ENCODE measurements at places on chromosomes 5 and 9.

GRCh38 chr5:89452081-89452480 lies 569.1 kb upstream of the MEF2C start:
- DNase-seq, result no peak

GRCh38 chr5:96683392-96683791 lies 21.2 kb downstream of the CAST start:
- no peak for DNase-seq

DNA sequence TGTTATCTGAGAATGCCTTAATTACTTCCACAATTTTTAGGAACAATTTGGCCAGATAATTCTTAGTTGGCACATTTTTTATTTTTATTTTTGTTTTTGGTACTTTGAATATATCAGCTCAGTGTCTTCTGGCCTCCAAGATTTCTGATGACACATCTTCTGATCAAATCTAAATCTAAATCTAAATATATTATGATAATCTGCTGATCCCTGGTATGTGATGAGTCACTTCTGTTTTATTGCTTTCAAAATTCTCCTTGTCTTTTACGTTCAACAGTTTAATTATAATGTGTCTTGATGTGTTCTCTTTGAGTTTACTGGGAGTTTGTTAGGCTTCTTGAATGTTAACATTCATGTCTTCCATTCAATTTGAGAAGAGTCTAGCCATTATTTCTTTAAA lies 436.8 kb downstream of the CDH9 start:
- DNase-seq, result no peak

GRCh38 chr5:1516615-1517601 lies 6.9 kb downstream of the LPCAT1 start:
- DNase-seq, result no peak

DNA sequence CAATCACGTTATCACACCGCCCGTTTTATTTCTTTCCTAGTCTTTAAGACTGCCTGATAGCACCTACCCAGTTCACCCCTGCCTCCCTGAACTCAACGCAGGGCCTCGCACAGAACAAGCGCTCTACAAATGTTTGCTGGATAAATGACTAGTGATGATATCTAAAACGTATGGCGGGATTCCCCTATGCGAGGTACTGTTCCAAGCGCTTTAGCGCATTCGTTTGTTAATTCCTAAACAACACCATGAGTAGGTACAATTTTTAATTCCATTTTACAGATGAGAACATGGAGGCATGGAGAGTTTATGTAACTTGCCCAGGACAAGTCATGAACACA lies 6.6 kb downstream of the POU4F3 start:
- no peak for DNase-seq

- no peak for DNase-seq
Measured at GRCh38 chr9:111832449-111832848, 37.7 kb upstream of the SHOC1 start.

DNA sequence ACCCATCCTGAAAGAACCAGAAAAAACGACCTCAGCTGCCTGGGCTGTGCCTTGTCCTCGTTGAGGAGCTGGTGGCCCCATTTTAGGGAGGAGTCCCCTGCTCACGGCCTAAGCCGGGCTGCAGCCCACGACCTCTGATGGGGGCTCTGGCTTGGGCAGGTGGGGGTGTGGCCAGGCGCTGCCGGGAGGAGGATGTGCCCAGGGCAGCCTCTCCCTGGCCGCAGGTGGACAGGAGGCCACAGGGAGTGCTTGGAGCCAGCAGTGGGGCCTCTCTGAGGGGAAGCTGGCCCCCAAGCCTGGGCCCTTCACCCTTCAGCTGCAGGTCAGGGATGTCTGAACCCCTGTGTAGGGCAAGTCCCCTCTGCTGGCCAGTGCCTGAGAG lies 2.5 kb downstream of the DIPK1B start:
- no peak for DNase-seq

DNA sequence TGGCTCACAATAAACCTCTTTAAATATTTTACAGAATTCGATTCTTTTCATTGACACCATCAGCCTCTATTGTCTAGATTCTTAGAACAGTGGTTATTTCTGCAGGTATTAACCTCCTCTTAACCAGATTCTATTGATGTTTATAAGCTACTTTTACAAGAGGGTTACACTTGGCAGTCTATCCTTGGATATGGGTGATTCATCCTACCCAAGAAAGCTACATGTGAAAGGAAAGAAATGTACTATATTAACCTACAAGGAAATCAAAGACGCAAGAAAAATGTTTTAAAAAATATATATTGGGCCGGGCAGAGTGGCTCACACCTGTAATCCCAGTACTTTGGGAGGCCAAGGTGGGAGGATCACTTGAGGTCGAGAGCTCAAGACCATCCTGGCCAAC lies 16.7 kb downstream of the SLC25A25 start:
- DNase-seq, result no peak

DNA sequence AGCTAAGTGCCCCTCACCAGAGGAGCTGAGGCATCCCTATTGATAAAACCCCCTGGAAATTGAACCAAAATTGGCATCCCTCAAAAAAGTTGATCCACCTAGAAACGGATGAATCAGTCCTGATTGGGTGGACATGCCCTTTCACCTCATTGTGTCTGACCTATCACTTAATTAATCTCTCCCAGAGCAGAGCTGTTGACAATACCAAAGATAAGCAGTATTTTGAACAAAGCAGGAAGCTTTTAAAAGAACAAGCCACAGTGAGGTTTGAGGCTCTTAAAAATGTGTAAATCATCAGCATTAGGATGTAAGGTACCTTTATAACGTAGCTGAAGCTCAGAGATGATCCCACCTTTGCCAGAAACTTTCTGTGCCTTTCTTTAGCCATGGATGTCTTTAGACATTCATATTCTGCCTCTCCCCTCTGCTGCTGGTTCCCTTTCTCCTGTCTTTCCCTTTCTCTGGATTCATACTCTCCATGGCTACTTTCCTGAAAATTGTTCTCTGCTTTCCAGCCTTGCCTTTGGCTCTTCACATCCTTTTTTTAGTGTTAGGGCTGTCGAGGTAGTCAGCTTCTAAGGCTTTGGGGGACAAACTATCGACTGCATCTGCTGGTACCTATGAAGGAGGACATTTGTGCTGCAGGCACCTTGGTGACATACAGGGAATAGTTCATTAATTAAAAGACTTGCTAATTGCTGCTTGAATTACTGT lies 7.8 kb upstream of the LHX2 start:
- no peak for DNase-seq

DNA sequence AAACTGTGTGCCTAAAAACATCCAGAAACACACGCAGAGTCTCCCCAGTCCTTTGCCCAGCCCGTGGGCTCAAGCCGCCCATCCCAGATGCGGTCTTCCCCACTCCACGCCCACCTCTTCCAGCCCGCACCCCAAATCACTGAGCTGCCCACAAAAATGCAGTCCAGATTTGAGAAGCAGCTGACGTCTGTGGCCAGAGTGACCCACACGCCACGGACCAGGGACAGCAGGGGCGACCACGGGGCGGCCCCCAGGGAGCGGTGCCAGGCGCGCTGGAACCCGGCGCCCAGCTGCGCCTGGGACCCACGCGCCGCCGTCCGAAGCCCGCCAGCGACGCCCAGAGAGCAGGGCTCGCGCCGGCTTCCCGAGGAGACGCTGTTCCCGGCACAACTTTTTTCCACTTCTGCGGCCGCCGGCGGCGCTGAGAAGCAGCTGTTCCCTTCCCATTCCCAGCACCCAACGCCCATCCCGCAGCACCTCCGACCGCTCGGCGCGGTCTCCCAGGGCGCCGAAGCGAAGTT lies 674 bp downstream of the LHFPL2 start:
- DNase-seq, result no peak

DNA sequence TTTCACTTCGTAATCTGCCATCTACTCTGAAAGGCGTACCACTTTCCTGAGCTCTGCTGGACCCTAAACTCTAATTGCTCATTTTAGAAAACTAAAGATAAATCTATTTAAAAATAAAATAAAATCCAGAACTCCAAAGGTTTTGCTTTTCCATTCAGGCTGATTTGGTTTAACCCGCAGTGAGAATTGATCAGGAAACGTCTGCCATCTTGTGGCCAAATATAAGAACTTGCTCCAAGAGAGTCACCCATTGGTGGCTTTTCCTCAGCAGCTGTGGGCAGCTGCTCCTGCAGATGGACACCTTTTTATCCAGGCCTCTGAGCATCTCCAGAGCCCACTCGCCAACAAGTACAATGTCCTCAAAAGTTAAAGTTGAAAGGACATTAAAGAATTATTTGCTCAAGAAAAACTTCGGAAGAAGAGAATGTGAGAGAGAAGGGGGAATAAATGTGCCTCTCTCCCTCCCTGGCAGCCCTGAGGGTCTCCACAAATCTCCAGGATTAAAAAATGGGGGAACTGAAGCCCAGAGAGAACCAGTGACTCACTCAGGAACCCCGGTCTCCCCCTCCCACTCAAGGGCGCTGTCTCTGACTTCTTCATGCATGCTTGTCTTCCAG lies 4.1 kb downstream of the SAXO1 start:
- DNase-seq, result peak; percentile 54

- no peak for DNase-seq
Measured at GRCh38 chr5:148708854-148709253, 54.5 kb upstream of the HTR4 start.

DNA sequence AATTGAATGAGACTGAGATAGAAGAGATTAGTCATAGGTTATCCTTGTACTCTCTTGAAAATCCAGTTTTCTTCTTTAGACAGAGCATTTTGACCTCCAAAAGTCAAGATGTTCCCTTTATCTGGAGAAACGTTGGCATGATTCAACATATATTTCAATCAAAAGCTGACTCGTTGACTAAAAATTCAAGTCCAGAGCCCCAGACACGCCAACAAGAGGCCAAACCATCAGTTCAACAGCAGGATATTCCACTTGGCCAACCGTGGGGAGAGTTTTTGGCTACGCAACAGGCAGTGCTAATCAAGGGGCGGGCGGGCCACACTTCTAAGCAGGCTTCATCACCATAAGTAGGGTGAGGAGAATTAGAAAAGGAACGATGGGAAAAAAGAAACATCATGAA lies 119.1 kb downstream of the SLIT3 start:
- DNase-seq, result no peak

- no peak for DNase-seq
Measured at GRCh38 chr9:20624201-20625002, 2.1 kb upstream of the MLLT3 start.

GRCh38 chr9:125409217-125409636 lies 147.6 kb downstream of the GAPVD1 start:
- DNase-seq, result peak; percentile 44

DNA sequence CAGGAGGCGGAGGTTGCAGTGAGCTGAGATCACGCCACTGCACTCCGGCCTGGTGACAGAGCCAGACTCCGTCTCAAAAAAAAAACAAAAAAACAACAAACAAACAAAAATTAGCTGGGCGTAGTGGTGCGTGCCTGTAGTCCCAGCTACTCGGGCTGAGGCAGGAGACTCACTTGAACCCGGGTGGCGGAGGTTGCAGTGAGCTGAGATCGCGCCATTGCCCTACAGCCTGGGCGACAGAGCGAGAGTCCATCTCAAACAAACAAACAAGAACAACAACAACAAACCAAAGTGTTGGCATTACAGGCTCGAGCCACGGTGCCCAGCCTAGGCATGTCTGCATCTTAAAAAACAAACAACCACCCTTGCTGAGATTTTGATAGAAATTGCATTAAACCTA lies 12.2 kb downstream of the RNF44 start:
- DNase-seq, result no peak

DNA sequence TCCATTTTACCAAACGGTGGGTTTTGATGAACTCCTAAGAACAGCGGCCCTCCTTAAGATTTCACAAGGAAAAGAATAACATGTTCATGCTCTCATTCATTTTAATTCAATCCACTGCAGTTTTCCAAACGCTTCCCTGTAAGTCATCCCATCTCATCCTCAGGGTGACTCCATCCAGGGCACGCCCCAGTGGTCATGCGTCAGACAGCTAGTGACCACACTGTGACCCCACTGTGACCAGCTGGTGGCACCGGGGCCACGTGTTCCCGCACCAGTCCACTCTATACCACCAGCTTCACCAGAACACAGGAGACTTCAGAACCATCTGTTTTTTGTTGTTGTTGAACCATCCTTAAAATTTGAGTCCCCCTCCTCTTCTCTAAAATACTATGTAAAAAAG lies 14.3 kb downstream of the ATPSCKMT start:
- no peak for DNase-seq

DNA sequence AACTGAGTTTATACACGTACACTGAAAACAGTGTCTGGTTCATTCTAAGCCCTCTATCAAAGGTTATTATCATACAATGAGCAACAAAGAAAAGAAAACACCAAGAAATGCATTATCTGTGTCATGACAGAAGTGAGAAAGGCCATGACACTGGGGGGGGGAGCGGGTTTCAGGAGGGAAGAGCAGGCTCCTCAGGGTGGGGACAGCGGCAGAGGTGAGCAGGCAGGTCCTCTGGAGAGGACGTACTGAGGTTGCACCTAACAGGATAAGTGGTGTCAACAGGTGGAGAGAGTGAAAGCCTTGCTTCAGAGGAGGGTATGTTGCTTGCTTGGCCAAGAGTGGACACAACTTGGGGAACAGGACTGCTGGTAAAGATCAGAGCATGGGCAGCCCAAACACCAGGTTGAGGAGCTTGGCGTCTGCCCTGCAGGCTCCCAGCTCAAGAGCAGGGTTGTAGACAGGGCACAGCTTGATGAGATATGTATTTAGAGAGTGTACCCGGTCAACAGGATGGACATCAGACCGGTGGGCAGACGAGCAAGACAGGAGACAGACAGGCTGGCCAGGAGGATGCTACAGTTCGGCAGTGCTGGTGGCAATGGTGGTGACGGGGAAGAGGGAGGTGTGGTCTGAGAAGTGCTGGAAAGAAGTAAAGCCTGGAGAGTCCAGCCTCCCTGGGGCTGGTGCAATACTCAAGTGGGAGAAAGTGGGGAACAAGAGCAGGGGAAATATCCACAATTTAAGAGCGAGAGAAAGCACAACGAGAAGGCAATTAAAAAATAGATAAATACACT lies 10.3 kb downstream of the WHRN start:
- DNase-seq, result peak; percentile 33

GRCh38 chr9:126915846-126916543 lies 1.4 kb downstream of the RALGPS1 start:
- no peak for DNase-seq

DNA sequence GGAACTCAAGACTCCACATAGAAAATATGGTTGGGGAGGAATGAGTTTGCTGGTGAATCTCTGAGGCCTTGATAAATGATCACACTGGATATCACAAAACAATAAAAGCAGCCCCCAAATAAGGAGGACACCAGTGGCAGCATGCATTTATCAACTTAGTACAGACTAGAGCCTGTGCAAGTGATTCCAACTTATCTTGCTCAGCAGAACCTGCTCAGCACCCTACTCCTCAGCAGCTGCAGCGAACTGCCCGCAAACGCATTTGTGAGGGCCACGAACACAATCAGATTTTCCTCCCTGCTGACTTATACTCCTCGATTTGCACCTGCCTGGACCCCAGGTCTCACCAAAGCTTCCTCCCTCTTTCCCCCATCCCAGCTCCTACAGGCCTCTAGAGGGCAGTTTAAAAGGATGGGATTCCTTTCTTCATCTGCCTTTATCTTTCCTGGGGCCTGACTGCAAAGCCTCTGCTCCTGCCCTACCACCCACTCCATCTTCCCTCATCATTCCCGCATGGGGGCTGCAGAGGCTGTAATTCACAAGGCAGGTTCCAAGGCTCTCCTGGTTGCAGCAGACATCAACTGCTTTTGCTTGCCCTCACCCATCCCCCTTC lies 41.2 kb downstream of the ANKS6 start:
- peak; percentile 23 for DNase-seq

Data from K562 (cell line).